Activated CD4-positive, alpha-beta T cell treated with anti-CD3 and anti-CD28 coated beads, Interleukin-2, amount 50 U/mL, for 4 hours (primary cell): ENCODE measurements at places on chromosomes 2 and 18.

DNA sequence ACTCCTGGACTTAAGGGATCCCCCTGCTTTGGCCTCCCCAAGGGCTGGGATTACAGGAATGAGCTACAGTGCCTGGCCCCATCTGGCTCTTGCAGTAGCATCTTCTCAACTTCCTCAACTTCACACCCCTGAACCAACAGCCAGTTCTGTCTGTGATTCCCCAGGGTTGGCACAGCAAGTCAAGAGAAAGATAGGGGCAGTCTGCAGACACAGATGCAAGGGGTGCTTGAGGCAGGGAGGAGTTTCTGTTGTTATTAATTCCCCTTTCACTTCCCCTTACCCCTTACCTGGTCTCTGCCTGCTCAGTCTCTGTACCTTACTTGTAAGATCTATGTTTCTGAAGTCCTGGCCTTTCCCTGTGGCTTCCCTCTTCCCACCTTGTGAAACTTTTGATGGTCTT is 54.1 kb upstream of the MEX3C start:
- no peak for DNase-seq

DNA sequence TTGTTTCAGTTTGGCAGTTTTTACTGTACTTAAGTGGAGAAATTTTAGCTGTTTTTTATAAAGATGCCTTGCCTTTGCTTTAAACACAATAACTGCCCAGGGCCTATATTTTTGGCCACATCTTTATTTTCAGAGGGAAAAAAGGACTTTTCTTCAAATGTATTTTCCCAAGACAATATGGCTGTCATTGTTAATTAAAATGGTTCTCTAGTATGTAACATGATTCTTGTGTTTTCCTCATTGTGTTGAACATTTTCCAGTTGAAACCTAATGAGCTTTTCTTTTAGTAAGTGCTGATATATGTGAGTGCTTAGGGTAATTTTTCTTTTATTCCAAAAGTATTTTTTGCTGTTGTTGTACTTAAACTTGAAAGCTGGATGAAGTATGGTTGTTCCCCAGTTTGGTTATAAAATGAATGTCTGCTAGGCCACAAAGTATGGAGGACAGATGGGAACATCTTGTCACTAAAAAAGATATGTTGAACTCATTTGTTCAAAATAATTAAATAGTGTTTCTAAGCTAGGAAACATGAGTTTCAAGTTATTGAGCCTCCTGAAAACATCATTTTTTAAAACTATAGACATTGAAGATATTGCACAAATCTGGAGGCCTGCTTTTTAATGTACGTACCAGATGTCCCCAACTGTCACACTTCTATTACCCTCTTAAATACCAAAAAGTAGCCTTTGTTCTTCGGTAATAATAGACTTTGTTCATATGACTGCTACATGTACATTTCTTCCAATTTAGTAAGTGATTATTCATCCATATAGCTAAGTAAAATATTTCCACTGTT is 147.5 kb upstream of the DAPL1 start:
- no peak for DNase-seq

- no peak for DNase-seq
Observed at GRCh38 chr2:84914334-84914733, 8.9 kb downstream of the TMSB10 start.

- no peak for DNase-seq
Observed at GRCh38 chr2:152456262-152456661, 121.3 kb downstream of the FMNL2 start.

GRCh38 chr2:241208058-241208457 is 19.6 kb downstream of the ANO7 start:
- no peak for DNase-seq

- DNase-seq: no peak
Observed at GRCh38 chr2:179596018-179596417, 265.4 kb downstream of the ZNF385B start.

- DNase-seq: peak; percentile 28
Observed at GRCh38 chr18:79068341-79068936, 755 bp upstream of the ATP9B start.

- DNase-seq: no peak
Observed at GRCh38 chr18:49817947-49818346, 4.6 kb upstream of the ACAA2 start.

DNA sequence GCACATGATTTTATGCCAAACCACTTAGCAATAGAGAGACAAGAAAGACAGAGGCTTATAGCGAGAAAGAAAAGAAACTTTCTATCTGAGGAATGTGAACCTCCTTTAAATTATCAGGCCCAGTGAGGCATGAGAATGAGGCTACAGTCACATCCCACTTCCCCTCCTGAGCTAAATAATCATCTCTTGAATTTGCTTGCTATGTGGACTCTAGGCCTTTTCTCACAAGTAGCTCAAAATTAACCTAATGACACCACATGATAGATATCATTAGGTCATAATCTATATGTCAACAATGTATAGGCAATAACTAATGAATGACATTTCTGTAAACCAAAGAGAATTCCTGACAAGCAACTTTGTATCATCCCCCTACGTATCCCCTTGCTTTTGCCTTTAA is 301.5 kb upstream of the MGAT5 start:
- DNase-seq: no peak

DNA sequence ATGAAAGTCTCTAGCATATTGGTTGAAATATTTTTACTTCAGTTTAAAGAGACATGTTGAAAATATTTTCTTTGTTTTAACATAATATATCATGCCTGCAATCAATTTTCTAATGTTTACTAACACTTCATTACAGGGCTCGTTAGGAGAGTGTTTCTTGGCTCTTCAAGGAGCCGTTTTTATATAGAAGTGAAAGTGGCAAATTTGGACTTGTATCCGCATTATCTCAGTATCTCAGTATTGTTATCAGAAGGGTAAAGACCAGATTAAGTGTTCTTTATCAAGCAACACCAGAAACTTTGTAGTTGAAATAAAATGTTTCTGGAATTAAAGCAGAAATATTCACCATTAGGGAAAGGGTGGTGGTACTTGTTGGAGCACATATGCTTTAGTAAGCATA is 97.8 kb downstream of the BABAM2 start:
- no peak for DNase-seq

DNA sequence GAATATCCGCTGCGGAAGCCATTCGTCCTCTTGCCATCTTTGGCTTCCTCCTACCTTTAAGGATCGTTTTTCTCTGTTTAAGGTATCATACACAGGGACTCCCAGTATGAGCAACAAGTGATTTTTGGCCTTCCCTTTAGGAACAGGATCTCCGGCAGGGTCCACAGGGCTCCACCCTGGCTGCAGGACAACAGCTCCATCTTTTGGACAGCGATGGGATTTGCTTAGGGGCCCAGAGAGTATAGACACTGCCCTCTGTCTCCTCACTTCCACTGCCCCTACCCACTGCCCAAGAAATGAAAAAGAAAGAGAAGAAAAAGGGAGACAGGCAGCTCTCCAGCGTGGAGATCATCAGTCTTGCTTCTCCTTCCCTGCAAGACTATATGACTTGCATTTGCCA is 224.5 kb downstream of the UXS1 start:
- no peak for DNase-seq

- DNase-seq: no peak
Observed at GRCh38 chr2:153391131-153391530, 87.4 kb downstream of the RPRM start.
